ENCODE measurements at places on chromosomes 5 and 9. TPM values are rescaled to one million over a fixed set of nuclear protein-coding genes. Genes with fewer than 3 reads are reported as not detected.

The BAAT gene
- not detected for total RNA-seq

The FCN2 gene
- total RNA-seq, result not detected

The CDC14B gene
- 10.2 TPM for total RNA-seq

The LTC4S gene
- 0.23 TPM for total RNA-seq

The ISL1 gene
- total RNA-seq, result not detected

The IFNA2 gene
- total RNA-seq, result not detected

The ANXA6 gene
- 78.3 TPM for total RNA-seq

The PTPRD gene
- total RNA-seq, result 1.6 TPM

The EXD3 gene
- 4.6 TPM for total RNA-seq

The PCDHGA3 gene
- 0.04 TPM for total RNA-seq

The GPR21 gene
- total RNA-seq, result 0.47 TPM

The CNTLN gene
- total RNA-seq, result 2.8 TPM

The KIF3A gene
- total RNA-seq, result 6.0 TPM

The ABO gene
- not detected for total RNA-seq

The C9orf152 gene
- not detected for total RNA-seq

The GABRA6 gene
- total RNA-seq, result not detected

The DMAC1 gene
- total RNA-seq, result 11.9 TPM

The ADRA1B gene
- total RNA-seq, result 0.78 TPM

The MXD3 gene
- total RNA-seq, result 4.7 TPM

Data from hair follicular keratinocyte (primary cell).